ENCODE measurements at places on chromosomes 7 and 10.

DNA sequence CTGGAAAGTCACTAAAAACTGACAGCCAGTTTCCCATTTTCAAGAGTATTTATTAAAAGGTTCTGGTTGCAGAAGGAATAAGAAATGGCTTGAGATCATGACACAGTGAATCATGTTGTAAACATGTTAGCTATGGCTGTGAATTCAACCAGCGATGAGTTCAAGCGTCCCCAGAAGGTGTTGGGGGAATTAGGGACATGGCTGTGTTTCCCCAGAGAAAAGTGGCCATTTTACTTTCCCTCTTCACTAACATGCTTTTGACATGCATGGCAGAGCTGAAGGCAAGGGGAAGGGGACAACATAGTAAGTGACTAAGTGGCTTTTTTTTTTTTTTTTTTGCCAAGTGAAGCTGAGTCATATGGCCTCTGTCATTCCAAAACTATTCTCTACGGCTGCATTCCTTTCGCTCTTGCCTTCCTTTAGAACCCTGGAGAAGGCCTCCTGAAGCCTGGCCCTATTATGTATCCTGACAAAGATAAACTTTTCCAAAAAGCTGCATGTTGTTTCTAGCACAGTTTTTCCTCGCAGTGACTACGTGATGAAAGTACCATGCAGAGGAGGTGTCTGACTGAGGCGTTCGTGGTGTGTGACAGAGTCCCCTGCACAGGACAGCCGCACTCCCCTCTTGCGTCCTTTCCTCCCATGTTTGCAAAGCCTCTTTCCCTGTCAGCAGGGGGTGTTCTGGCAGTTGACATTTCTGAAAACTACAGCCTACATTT lies 46.9 kb downstream of the EGFR start:
- no peak for DNase-seq

GRCh38 chr10:50470345-50470744 lies 153.4 kb downstream of the SGMS1 start:
- DNase-seq, result no peak

GRCh38 chr7:55132890-55133551 lies 114.2 kb downstream of the EGFR start:
- no peak for DNase-seq

- DNase-seq, result no peak
Measured at GRCh38 chr7:17368856-17369524, 70.5 kb downstream of the AHR start.

GRCh38 chr7:89021741-89022140 lies 226.2 kb upstream of the TEX47 start:
- DNase-seq, result no peak

- DNase-seq, result no peak
Measured at GRCh38 chr10:122018491-122018890, 29.5 kb downstream of the TACC2 start.

Measured in activated T-helper 9 cell treated with anti-CD3 and anti-CD28 coated beads, Interleukin-2, amount 50 U/mL, for 16 hours (primary cell).